ENCODE measurements at places on chromosomes 2 and 18.
A peak's percentile ranks its signal among the peaks of the same experiment; 100 is the strongest.

DNA sequence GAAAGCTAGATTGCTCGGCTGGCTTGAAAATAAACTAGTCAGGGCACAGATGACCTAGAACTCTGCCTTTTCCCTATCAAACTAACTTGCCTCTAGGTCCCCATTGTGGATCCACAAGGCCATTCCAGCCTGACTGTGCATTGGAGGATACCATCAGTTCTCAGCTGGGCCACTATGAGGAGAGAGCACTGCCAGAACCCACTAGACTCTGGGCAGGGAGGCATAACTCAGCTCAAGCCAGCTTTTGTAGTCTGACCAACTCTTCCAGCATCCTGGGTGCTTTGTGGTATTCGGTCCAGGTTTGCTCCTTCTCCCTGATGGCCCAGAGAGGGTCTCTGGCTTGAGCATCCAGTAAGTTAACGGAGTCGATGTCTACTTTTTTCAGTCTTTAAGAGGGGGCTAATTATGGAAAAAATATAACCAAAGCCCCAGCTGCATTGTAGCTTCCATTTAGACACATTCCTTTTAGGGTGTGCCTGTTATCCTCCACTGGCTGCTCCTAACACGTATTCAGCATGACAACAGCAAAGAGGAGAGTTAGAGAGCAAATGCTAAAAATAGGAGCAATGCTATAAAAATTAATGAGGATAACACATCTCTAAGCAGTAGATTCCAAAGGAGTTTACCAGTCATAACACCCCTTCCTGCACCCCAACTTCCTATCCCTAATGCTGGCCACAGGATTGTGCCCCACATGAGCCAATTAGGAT lies 15.2 kb downstream of the GKN2 start:
- no peak for DNase-seq

GRCh38 chr2:130754811-130755210 lies 529 bp upstream of the AMER3 start:
- no peak for DNase-seq

DNA sequence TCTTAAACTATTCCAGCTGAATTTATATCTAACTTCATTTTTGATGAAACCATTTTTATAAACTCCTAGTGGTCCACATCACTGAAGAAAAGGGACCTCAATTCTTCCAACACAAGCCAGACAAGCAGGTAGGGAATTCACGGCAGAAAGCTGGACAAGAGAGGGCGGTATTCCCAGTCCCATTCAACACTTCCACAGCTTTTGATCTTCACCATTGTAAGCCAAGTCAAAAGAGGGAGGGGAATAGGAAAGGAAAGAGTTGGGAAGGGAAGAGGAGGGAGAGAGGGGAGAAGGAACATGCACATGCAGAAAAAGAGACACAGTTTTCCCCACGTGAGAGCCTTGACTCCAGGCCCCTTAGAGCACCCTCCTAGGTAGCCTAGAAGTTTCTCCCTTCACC lies 77.4 kb downstream of the CCBE1 start:
- no peak for DNase-seq

GRCh38 chr2:16441431-16441830 lies 224.2 kb downstream of the CYRIA start:
- no peak for DNase-seq

DNA sequence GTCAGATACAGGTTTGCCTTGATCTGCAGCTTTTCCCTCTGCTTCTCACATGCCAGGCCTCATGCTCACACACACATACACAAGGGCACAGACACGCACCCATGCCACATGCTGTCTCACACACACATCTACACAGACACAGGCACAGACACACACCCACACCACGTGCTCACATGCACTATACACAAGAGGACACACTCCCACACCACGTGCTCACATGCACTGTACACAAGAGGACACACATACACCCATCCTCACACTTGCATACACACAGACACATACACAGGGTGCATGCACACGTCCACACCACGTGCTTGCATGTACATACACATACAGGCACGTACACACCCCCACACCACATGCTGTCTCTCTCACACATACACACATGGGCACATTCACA lies 253.8 kb downstream of the ATAD2B start:
- DNase-seq = no peak

- DNase-seq = no peak
Measured at GRCh38 chr2:230723363-230723762, 10.7 kb downstream of the CAB39 start.

DNA sequence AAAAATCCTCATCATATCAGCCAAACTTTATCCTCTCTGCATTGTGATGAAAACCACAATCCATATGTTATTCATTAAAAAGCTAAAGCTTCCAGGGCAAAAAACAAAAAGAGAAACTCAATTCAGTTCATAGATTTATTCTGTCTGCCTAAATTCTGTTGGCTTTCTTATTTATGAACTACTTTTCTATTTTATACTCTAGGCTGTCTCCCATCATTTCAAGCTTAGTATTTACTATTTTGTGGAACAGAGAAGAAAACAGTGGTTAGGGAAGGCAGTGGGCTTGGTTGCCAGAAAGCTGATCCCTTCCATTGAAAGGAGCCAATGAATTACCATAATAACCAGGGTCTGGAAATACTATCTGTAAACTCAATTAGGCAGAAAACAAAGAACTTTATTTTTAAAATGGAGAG lies 71.8 kb downstream of the RAPH1 start:
- no peak for DNase-seq

DNA sequence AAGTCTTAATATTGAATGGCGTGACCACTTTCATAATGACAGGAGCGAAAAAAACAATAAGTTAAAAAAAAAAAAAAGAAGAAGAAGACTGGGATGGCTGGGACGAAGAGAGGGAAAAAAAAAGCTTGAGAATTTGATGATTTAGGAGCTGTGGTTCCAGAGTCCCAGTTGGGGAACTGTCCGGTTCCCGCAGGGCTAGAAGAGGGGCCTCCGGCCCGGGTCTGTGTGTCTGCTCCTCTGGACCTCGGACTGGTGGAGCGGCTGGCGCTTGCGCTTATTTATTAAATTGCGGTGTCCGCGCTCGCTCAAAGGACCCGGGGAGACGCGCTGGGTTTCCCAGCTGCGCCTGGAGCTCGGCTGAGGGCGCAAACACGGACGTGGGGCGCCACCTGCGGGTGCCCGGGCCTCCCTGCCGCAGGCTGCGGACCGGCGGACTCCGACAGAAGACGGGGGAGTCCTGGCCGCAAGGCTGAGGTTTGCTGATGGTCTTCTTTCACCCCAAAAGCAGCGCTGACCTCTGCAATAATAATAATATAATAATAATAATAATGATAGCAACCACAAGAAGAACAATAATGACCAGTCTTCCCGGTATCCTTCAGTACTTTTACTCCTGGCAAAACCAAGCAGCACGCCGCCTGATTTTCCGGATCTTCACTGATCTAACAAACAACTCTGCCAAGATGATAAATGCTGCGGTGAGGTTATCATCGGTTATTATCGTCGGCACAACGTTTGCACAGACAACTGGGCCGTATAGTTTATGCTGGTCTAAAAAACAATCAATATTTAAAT lies at the start of gene CBLN2:
Gene CBLN2, minus strand, starts transcription at position 251 of the 795 bp plus-strand sequence. CDS start 2,182 bp downstream, outside the sequence.
- peak; percentile 18 for DNase-seq

- no peak for DNase-seq
Measured at GRCh38 chr18:23964282-23965238, 50.0 kb upstream of the TTC39C start.

- DNase-seq = no peak
Measured at GRCh38 chr2:144027593-144027992, 492.3 kb downstream of the ZEB2 start.

GRCh38 chr2:6648596-6649247 lies 217.0 kb downstream of the CMPK2 start:
- DNase-seq = no peak

DNA sequence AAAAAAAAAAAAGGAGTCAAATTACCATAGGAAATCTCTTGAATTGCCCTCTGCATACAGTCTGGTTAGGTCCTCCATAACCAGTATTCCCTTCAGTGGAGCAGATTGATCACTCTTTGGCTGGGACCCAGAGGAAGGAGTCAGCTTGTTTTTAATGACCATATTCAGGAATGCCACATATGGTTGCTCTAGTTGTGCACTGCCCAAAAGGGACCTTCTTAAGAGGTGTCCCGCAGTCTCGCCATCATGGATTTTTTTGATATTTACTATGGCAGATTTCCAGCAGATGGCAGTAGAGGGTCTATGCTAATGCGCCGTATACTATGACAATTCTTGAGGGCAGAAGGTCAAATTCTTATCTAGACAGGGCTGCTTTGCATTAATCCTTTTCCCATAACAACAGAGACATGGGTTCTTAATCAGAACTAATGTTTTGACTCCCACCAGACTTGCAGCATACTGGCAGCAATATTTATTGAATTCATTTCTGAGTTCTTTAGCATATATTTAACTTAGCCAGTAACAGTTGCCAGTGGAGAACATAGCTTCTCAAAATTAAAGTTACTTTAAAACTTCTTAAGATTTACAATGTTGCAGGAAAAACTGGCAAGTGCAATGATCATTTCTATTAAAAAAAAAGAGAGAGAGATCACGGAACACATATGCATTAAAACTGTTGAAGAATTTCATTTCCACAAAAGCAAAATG lies 31.8 kb upstream of the INPP4A start:
- peak; percentile 92 for DNase-seq

DNA sequence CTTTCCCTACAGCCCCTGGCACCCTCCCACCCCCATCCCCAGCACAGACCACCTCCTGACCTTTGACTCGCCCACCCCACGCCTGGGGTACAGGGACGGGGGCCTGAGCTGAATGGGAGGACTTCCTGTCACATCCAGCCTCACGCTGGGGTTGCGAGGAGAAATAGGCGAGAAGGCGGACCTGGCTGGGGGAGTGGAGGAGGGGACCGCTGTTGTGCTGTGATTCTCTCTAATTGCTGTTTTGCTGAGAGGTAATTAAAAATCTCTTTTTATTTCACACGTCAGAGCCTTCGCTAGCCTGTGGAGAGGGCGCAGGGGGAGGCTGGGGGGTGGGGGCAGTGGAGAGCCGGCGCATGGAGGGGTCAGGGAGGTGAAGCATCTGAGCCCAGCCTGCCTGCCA lies 9.7 kb upstream of the ECEL1 start:
- no peak for DNase-seq

GRCh38 chr2:99150706-99151105 lies 4.0 kb downstream of the TSGA10 start:
- no peak for DNase-seq

- DNase-seq = no peak
Measured at GRCh38 chr2:182522405-182522896, 95.6 kb upstream of the PDE1A start.

- no peak for DNase-seq
Measured at GRCh38 chr18:50311650-50312049, 24.2 kb upstream of the CXXC1 start.

GRCh38 chr2:186913870-186914269 lies 64.9 kb upstream of the ZSWIM2 start:
- DNase-seq = no peak

DNA sequence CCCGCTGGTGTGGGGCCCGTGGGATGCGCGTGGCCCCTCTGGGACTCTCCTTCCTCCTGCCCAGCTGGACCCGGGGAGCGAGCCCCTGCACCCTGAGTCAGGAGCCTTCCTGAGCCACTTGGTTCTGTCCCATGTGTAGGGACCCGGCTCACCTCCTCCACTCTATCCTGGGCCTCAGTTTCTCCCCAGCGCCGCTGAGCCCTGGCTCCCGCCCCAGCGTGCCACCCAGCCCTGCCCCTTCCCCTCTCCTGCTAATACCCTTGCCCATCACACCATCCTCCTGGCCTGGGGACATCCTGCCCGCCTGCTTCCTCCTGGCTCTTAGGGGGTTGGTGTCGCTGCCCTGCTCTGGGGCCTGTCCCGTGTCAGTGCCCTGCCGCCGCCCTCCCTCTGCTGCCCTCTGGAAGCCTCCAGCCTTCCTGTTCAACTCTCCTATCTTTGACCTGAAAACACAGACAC lies 24.8 kb downstream of the GPC1 start:
- no peak for DNase-seq

GRCh38 chr18:56377231-56377630 lies 261.2 kb downstream of the TXNL1 start:
- DNase-seq = no peak

- DNase-seq = no peak
Measured at GRCh38 chr18:57915865-57916582, 112.9 kb upstream of the ATP8B1 start.

GRCh38 chr18:12076424-12077140 lies 17.1 kb upstream of the ANKRD62 start:
- no peak for DNase-seq

DNA sequence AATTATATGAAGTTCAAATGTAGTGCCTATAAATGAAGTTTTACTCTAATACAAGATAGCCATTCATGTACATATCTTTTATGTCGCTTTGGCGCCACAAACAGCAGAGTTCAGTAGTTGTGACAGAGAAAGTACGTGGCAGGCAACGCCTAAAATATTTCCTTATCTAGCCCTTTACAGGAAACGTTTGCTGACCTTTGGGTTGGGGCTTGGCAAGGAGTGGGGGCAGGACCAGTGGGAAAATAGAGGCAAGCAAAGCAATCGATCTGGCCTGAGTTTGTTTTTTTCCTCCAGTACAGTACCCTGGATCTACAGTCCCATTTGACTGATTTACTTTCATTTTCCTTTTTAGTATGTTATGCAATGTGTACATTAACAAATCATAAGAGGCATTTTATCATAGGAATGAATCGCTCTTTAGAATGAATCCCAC lies 13.1 kb downstream of the CCDC68 start:
- DNase-seq = peak; percentile 30

DNA sequence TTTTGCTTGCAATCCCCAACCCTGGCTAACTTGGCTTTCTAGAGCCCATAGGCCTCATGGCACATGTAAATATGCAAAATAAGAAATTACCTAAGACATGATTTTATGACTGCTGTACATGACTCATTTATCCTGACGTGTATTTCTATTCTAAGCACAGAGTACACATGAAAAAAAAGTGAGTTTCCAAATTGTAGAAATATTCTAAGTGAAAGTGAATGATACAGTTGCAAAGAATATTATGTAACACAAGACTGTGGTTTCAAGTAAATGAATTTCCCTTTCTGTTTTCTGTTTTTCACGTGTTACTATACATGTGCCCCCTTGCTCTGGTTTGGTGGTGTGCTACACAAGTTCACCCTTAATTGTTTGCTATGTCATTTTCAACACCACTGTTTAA lies 162.4 kb downstream of the LRP1B start:
- peak; percentile 42 for DNase-seq

- DNase-seq = peak; percentile 76
Measured at GRCh38 chr18:67359873-67360838, 156.4 kb downstream of the DSEL start.

DNA sequence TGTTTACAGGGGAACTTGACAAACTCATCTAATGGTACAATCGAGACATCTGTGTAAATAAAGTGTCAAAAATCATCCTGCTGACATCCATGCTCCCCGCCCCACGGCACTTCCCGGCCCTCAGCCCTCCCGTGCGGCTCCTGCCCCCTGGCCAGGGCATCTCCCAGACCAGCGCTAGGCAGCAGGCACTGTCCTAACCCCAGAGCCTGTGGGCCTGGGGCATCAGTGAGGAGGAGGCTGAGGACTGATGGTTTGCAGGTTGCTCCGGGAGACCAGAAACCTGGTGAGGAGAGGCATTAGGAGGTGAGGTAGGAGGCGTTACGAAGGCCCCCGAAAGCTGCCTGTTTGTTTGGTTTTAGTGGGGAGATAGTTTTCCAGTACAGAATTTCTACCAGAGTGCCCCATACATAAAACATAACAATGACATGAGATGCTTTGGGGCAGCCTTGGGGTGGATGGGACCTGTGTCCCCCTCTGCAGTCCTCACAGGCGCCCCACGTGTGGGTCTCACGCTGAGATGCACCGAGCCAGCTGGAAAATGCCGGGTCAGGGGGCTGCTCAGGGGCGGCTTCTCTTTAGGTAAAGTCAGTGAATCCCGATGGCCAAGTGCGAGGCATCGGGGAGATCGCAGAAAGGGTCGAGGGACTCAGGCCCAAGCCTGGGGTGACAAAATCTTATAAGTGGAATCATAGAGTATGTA lies 114.2 kb downstream of the RTP5 start:
- DNase-seq = no peak

- DNase-seq = peak; percentile 70
Measured at GRCh38 chr2:85792783-85793441, 39.1 kb downstream of the ATOH8 start.
